Thoracic aorta (tissue), 2 donors: ENCODE measurements at places on chromosomes 5 and 9.

DNA sequence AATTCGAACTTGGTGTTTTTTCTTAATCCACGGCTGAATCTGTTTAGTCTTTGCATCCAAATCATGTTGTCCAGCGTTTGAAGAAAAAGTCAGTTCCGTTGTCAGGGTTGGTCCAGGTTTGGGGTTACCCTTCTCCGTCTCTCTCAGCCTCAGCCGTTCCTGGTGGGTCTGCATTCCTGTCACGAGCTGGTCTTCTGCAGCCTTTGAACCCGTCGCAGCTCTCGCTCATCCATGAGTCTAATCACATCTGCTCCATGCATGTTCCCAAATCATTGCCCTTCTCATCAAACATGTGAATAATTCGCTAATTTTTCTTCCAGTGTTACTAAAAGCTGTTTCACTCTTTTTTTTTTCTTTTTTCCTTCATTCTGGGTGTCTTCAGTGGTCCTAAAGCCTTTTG is 39.0 kb upstream of the EXOC3 start:
- no peaks in the 10 kb centered on the region for H3K36me3 ChIP-seq
- no peak overlapping the region for H3K4me3 ChIP-seq
- no peak overlapping the region for H3K27ac ChIP-seq
- H3K4me1 ChIP-seq, result peaks cover 14% of the 10 kb centered on the region
- no peak for DNase-seq

GRCh38 chr5:2374703-2375102 is 376.8 kb downstream of the IRX2 start:
- H3K4me1 ChIP-seq, result no peaks in the 10 kb centered on the region
- H3K27ac ChIP-seq, result no peak overlapping the region
- no peak overlapping the region for H3K4me3 ChIP-seq
- H3K36me3 ChIP-seq, result no peaks in the 10 kb centered on the region

DNA sequence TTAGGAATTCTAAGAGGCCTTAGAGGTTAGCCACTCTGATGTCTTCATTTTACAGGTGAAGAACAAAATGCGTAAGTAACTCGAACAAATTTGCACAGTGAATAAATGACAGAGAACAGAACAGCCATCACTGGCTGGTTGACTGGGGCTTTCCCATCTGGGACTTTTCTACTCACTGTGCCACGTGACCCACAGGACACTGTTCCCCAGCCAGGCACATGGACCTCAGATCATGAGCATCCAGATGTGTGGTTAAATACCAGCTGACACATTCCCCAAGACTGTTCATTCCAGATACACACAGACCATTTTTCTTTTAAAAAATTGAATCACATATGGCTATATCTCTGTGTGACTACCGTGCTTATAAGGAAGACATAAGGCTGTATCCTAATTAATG is 25.8 kb upstream of the MED10 start:
- H3K27me3 ChIP-seq, result no peaks in the 10 kb centered on the region
- H3K27ac ChIP-seq, result no peak overlapping the region
- DNase-seq, result no peak
- no peaks in the 10 kb centered on the region for H3K4me1 ChIP-seq
- no peak overlapping the region for H3K4me3 ChIP-seq

- H3K36me3 ChIP-seq, result no peaks in the 10 kb centered on the region
- no peak for DNase-seq
- H3K27ac ChIP-seq, result no peak overlapping the region
- H3K4me3 ChIP-seq, result no peak overlapping the region
- no peaks in the 10 kb centered on the region for H3K27me3 ChIP-seq
These were observed 32.7 kb upstream of the RIC1 start for GRCh38 chr9:5596173-5596572.

DNA sequence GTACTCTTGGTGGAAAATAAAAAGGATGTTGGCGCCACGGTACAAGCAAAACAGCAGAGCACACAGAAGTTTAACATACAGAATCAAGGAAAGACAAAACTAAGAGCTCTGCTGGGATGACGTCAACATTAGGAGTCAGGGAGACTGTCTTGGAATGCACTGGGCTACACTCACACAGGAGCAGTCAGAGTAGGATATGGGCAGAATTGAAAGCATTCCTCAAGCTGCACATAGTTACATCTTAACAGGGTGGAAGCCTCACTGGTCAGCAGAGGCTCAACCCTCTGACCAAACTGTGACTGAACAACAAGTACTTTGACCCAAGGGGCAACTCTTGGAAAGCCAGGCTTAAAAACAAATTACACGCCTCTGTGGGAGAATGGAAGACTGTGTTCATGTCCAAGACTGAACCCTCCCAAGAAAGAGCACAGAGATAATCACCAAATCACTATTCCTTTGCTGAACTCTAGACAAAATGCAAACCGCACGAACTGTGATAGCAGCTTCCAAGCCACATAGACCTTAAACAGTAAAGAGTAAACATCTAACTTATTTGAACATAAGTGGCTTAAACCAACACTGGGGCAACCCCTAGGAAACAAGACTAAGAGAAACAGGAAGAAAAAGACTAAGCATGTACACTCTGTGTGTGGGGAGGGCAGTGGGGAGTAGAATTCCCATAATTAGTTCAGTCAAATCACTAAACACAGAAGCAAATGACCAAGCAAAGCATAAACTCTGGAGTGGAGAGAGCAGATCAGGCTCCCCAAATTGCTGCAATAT is 772.7 kb downstream of the PRELID2 start:
- no peak overlapping the region for H3K4me3 ChIP-seq
- H3K27me3 ChIP-seq, result no peaks in the 10 kb centered on the region
- no peak overlapping the region for H3K27ac ChIP-seq

GRCh38 chr5:5979377-5979760 is 399.0 kb downstream of the MED10 start:
- no peak for DNase-seq
- no peak overlapping the region for H3K27ac ChIP-seq
- H3K36me3 ChIP-seq, result no peaks in the 10 kb centered on the region
- H3K4me3 ChIP-seq, result no peak overlapping the region
- no peaks in the 10 kb centered on the region for H3K27me3 ChIP-seq

- H3K27ac ChIP-seq, result peak overlapping the region; percentile 6
- H3K4me1 ChIP-seq, result peaks cover 46% of the 10 kb centered on the region
- peak overlapping the region; percentile 52 for H3K4me3 ChIP-seq
- peak; percentile 22 for DNase-seq
- H3K27me3 ChIP-seq, result no peaks in the 10 kb centered on the region
These were observed 8.7 kb downstream of the NREP start for GRCh38 chr5:111748304-111748763.

DNA sequence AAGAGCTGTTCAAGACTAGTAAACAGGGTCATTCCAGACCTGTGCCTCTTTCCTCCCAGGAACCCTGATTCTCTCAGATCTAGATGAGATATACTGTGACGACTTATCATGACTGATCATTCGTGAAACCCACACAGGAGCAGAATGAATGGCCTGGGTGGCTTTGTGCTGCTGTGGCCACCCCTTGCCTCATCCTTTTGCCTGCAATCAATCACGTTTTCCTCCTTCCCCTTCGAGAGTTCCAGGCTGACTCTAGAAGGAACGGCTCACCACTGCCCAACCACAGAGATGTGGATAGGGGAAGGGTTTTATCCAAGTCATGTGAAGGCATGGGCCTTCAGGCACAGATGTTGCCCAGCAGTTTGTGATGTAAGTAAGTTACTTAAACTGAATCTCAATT is 5.8 kb downstream of the ANXA6 start:
- H3K4me3 ChIP-seq, result no peak overlapping the region
- peak overlapping the region; percentile 69 for H3K27ac ChIP-seq
- DNase-seq, result no peak
- H3K27me3 ChIP-seq, result no peaks in the 10 kb centered on the region
- H3K36me3 ChIP-seq, result peaks cover 8% of the 10 kb centered on the region
- H3K4me1 ChIP-seq, result peaks cover 52% of the 10 kb centered on the region

DNA sequence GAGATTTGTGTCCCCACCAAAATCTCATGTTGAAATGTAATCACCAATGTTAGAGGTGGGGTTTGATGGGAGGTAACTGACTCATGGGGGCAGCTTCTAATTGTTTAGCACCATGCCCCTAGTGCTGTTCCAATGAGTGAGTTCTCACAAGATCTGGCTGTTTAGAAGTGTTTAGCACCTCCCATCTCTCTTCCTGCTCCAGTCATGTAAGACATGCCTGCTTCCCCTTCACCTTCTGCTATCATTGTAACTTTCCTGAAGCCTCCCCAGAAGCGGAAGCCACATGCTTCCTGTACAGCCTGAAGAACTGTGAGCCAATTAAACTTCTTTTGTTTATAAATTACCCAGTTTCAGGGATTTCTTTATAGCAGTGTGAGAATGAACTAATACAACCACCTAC is 170.5 kb downstream of the NDUFS4 start:
- no peak overlapping the region for H3K4me3 ChIP-seq
- no peaks in the 10 kb centered on the region for H3K36me3 ChIP-seq
- no peaks in the 10 kb centered on the region for H3K27me3 ChIP-seq
- no peaks in the 10 kb centered on the region for H3K4me1 ChIP-seq
- no peak for DNase-seq

DNA sequence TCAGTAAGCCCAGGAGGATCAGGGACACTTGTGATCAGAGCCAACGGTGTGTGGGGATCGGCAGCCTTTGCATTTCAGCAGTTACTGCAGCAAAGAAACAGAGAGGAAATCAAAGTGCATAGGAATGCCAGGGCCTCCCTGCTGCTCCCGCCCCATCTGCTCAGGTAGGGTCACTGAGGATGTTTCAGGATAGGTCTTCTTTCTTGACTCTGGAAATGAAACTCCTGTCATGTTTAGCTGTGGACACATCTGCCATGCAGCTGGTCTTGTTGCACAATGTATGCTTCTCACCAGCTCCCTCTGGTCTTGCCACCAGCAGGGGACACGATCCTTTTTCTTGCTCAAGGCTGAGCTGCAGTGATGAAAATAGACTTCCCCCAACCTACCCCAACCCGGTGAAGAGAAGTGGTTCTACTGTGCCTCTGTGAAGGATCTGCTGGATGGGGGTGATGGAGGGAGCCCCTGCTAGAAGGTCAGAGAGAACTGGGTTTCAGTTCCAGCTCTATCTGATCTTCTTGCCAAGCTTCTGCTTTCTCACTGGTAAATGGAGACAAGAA is 185.2 kb upstream of the KLF4 start:
- H3K4me1 ChIP-seq, result no peaks in the 10 kb centered on the region
- DNase-seq, result no peak
- H3K4me3 ChIP-seq, result no peak overlapping the region

- no peaks in the 10 kb centered on the region for H3K36me3 ChIP-seq
- peaks cover 6% of the 10 kb centered on the region for H3K4me1 ChIP-seq
- DNase-seq, result no peak
These were observed 111.2 kb downstream of the ZNF354C start for GRCh38 chr5:179171251-179171815.

GRCh38 chr9:116193636-116194035 is 40.0 kb downstream of the PAPPA start:
- no peaks in the 10 kb centered on the region for H3K4me1 ChIP-seq
- no peak overlapping the region for H3K27ac ChIP-seq
- H3K27me3 ChIP-seq, result no peaks in the 10 kb centered on the region
- no peaks in the 10 kb centered on the region for H3K36me3 ChIP-seq
- DNase-seq, result no peak

GRCh38 chr5:137264041-137264440 is 235.1 kb downstream of the SPOCK1 start:
- peaks cover 32% of the 10 kb centered on the region for H3K4me1 ChIP-seq
- no peak for DNase-seq
- no peak overlapping the region for H3K4me3 ChIP-seq
- peak overlapping the region; percentile 31 for H3K27ac ChIP-seq

- DNase-seq, result no peak
- H3K27ac ChIP-seq, result no peak overlapping the region
- no peak overlapping the region for H3K4me3 ChIP-seq
- no peaks in the 10 kb centered on the region for H3K4me1 ChIP-seq
- no peaks in the 10 kb centered on the region for H3K36me3 ChIP-seq
- H3K27me3 ChIP-seq, result no peaks in the 10 kb centered on the region
These were observed 46.0 kb upstream of the ISOC1 start for GRCh38 chr5:129048509-129048908.

GRCh38 chr9:13278023-13278367 is 1.5 kb downstream of the MPDZ start:
- DNase-seq, result no peak
- H3K4me3 ChIP-seq, result peak overlapping the region; percentile 86
- no peaks in the 10 kb centered on the region for H3K36me3 ChIP-seq
- peak overlapping the region; percentile 92 for H3K27ac ChIP-seq
- peaks cover 39% of the 10 kb centered on the region for H3K4me1 ChIP-seq
- H3K27me3 ChIP-seq, result no peaks in the 10 kb centered on the region

DNA sequence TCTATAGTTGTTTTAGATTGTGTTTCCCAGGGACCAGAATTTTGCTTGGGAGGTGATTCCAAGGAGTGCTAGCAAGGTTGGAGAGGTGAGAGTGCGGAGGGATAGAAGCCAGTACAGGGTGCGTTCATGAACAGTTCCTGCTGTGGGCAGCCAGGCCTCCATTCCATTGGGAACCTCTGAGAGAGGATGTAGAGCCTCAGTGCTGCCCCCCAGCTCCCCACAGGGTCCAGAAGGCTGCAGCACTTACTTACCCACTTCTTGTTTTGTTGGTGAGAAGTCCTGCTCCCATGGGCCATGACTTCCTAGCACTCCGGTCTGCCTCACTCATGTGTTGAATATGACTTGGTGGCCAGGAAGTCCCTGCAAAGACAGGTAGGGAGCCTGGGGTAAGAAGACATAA is 128.2 kb upstream of the GAS1 start:
- H3K4me3 ChIP-seq, result no peak overlapping the region
- H3K27me3 ChIP-seq, result no peaks in the 10 kb centered on the region

GRCh38 chr9:89066835-89067234 is 75.6 kb downstream of the S1PR3 start:
- H3K27ac ChIP-seq, result no peak overlapping the region
- no peak for DNase-seq
- no peaks in the 10 kb centered on the region for H3K36me3 ChIP-seq

DNA sequence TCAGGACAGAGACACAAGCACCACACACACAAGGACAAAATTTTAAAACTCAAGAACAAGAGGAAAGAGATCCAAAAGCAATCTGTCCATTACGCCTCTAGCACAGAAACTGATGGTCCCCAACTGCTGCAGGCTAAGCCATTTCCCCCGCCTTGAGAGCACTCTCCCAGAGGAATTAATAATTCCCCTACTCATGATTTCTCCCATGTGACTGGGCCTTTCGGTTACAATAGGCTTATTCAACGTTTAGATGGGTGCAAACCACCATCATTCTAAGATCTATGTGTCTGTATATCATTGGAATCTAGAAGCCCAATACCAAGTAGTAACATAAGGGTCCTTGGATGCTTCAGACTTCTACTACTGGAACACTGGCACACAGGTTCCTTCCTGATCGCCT is 18.8 kb downstream of the BRD8 start:
- DNase-seq, result no peak
- H3K36me3 ChIP-seq, result peaks cover 77% of the 10 kb centered on the region
- no peaks in the 10 kb centered on the region for H3K27me3 ChIP-seq
- H3K4me1 ChIP-seq, result no peaks in the 10 kb centered on the region

- no peaks in the 10 kb centered on the region for H3K4me1 ChIP-seq
- DNase-seq, result no peak
- no peaks in the 10 kb centered on the region for H3K36me3 ChIP-seq
- no peaks in the 10 kb centered on the region for H3K27me3 ChIP-seq
These were observed 271.0 kb upstream of the HAPLN1 start for GRCh38 chr5:83991566-83992224.
